RWPE2 (cell line): ENCODE measurements at places on chromosomes 11 and 22.
A peak's percentile ranks its signal among the peaks of the same experiment; 100 is the strongest.

GRCh38 chr22:39234867-39235687 is 9.7 kb downstream of the PDGFB start:
- DNase-seq = peak; percentile 89

- DNase-seq = no peak
These were observed 34.7 kb downstream of the MUC15 start for GRCh38 chr11:26537341-26537740.

DNA sequence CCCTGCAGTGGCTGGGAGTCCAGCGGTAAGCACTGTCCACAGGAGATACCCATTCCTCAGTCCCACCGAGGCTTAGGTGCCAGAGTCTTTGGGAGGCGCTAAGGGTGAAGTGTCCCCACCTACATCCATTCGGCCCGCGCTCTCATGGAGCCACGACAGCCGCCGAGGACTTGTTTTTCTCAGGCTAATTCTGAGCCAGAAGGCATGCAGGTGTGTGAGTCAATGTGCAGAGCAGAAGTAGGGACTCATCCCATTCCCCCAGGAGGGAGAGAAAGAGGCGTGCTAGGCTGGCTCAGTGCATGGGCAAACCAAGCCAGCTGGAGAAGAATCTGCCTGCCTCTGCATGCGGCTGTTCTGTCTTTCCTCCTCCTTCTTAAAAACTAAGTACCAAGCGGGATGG is 46.6 kb downstream of the KCNC1 start:
- no peak for DNase-seq

DNA sequence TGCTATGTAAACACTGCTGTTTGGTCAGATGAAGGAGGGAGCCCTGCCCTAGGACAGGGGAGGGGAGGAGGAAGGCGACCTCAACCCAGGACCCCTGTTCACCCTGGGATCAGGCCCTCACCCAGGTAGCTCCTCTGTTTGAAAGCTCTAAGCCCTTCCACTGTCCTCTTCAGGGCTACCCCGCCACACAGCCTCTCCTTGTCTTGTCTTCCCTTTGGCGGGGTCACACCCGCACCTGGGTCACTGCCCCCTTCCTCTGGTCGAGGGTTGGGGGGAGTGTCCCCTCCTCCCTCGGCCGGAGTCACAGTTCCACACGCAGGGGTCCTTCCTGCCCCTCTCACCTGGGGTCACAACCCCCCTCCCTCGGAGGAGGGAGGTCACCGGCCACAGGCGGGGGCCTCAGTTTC is 463 bp upstream of the PTPMT1 start:
- no peak for DNase-seq

DNA sequence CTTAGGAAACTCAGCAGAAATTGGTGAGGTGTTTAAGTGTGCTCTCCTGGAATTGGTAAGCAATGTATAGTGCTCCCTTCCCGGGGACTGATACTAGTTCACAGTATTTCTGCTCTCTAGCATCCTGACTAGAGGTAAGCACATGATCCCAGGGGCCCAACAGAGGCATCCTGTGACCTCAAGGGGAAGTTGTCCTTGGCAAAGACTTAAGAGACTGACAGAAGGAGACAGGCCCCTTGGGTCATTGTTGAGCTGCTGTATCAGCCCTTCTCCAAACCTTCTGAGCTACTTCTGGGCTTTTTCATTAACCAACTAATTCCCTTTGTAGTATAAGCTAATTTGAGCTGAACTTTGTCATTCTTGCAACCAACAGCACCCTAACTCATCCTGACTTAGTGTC is 4.3 kb upstream of the TBC1D22A start:
- DNase-seq = no peak

DNA sequence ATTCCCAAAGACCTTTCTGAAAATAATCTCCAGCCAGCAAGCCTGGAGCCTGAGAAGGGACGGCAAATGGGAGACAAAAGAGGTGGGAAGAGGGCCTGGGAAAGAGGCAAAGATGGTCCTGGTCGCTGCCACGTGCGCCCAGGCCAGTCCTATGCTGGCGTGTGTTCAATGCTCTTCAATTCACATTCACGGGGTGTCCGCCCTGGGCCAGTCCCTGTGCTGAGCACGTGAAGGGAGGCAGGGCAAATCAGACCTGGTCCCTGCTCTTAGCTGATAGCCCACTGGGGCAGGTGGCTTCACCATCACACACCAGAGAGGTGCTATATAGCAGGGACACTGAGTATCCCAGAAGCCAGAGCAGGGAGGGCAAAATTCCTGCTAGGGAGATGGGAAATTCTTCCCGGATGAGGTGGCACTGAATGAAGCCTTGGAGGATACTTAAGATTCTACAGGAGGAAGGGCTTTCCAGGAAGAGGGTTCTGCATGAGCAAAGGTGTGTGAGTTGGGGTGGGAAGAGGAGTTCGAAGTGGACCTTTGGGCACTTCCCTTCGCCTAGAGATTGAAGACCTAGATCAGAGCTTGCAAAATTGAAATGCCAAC is 148.2 kb downstream of the CHST1 start:
- DNase-seq = no peak

DNA sequence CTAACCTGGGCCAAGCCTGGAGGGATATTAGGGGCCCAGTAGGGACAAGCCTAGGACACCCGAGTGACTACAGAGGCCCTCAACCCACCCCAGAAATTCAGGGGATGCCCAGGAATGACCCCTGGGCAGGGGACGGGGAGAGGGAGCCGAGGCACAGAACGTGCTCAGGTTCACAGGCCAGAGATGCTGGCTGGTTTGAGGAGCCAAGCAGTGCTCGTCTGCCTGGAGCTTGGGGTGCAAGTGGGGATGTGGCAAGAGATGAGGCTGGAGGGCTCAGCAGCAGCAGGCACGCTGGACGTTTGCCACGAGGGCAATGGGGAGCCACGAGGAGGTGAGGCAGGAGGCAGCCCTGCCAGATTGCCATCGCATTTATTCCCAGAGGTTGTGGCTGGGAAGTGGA is 34.0 kb upstream of the EMID1 start:
- no peak for DNase-seq

DNA sequence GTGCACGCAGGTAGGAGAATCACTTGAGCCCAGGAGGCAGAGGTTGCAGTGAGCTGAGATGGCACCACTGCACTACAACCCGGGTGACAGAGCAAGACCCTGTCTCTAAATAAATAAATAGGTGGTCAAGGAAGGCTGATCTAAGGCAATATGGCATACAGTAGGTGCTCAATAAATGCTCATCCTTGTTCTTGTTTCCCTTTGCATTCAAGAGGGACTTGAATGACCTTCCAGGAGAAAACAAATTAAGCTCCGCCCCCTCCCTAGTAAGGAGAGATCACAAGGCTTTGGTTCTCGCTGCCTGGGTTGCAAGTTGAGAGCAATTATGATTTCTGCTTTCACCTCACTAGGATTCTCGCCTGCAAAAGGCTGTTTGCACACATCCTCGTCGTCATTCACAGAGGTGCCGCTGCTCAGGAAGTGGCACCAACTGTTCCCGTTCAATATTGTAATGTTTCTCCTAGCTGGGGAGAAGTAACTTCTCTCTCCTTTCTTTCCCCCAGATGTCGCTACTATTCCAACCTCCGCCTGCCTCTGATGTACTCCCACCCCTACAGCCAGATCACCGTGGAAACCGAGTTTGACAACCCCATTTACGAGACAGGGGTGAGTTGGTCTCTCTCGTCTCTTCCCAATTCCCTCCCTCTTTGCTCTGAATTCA is 51.8 kb upstream of the ASPHD2 start:
- DNase-seq = no peak

GRCh38 chr22:41674846-41675340 is 13.8 kb downstream of the SNU13 start:
- no peak for DNase-seq

- no peak for DNase-seq
These were observed 113.6 kb downstream of the LDLRAD3 start for GRCh38 chr11:36057379-36058042.

GRCh38 chr22:47795477-47796127 is 1033.2 kb downstream of the TBC1D22A start:
- no peak for DNase-seq
